Neuronal stem cell (in vitro differentiated cells): ENCODE measurements at places on chromosomes 12 and 14.

DNA sequence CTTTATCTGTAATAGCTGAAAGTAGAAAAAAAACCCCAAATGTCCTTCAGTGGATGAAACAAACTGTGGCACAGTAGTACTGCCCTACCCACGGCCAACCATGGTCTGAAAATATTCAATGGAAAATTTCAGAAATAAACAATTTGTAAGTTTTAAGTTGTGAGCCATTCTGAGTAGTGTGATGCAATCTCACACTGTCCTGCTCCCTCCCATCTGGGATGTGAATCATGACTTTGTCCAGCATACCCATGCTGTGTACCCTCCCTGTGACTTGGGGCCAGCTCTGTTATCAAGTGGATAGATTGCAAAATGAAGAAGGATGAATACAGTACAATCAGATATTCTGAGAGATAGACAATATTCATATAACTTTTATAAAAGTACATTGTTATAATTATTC lies 106.2 kb downstream of the SMOC1 start:
- no peak overlapping the region for H3K27ac ChIP-seq
- no peak overlapping the region for H3K4me3 ChIP-seq
- H3K27me3 ChIP-seq, result no peaks in the 10 kb centered on the region
- peaks cover 46% of the 10 kb centered on the region for H3K36me3 ChIP-seq

DNA sequence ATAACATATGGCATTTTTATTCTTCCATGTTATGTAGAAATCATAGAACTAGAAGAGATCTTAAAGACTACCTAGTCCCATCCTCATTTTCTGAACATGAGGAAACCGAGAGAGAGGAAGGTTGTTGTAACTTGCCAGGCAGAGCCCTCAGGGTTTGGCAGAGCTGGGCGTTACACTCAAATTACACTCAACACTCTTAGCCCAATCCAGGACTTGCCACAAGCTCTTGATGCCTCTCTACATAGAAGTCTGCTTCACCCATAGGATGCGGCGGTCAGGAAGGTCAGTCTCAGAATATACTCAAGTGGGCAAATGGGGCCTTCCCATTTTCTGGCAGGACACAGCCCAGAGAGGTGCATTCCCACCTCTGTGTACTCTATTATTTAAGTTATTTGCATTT lies 208.1 kb downstream of the ZFP36L1 start:
- no peaks in the 10 kb centered on the region for H3K36me3 ChIP-seq
- H3K4me3 ChIP-seq, result no peak overlapping the region
- H3K4me1 ChIP-seq, result peaks cover 38% of the 10 kb centered on the region
- DNase-seq, result no peak
- H3K27ac ChIP-seq, result peak overlapping the region; percentile 34
- H3K27me3 ChIP-seq, result no peaks in the 10 kb centered on the region

DNA sequence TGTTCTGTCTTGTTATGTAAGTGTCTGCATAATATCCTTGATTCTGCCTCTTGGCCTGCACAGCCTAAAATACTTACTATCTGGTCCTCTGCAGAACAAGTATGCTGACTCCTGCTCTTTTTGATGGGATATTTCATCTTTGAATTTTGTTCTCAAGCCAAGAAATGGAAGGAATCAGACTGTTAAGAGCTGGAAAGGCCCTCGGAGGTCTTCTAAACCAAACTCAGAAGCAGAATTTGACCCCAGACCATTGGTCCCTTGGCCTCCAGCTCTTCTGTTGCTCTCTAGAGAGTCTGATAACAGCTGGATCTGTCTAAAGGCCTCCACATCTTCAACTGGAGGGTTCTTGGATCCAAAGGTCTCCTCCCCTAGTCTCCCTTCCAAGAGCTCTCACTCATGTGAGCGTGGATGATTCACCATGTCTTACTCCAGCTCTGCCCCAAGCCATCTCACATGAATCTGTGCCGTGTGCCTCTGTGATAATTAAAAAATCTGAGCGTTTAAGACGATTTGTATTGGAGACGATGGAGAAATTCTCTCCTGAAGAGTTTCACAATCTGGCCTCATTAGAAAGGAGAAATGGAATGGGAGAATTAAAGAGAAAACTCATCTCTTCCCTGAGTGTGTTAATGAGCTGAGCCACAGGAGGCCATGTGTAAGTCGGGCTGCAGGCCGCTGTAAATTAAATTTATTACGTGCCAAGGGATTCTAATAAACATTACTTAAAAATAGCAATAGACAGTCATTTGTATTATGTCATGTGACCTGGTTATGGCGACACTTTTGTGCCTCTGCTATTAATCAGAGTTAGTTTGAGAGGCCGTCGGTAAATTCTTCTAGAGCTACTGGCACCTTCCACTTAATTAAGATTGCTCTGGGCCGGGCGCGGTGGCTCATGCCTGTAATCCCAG lies 15.4 kb upstream of the PRIMA1 start:
- no peaks in the 10 kb centered on the region for H3K36me3 ChIP-seq
- no peak overlapping the region for H3K4me3 ChIP-seq
- DNase-seq, result no peak
- no peaks in the 10 kb centered on the region for H3K4me1 ChIP-seq

- H3K27ac ChIP-seq, result no peak overlapping the region
- H3K27me3 ChIP-seq, result no peaks in the 10 kb centered on the region
- no peak overlapping the region for H3K4me3 ChIP-seq
- no peak for DNase-seq
Observed at GRCh38 chr12:56574210-56574609, 52.6 kb downstream of the RBMS2 start.

DNA sequence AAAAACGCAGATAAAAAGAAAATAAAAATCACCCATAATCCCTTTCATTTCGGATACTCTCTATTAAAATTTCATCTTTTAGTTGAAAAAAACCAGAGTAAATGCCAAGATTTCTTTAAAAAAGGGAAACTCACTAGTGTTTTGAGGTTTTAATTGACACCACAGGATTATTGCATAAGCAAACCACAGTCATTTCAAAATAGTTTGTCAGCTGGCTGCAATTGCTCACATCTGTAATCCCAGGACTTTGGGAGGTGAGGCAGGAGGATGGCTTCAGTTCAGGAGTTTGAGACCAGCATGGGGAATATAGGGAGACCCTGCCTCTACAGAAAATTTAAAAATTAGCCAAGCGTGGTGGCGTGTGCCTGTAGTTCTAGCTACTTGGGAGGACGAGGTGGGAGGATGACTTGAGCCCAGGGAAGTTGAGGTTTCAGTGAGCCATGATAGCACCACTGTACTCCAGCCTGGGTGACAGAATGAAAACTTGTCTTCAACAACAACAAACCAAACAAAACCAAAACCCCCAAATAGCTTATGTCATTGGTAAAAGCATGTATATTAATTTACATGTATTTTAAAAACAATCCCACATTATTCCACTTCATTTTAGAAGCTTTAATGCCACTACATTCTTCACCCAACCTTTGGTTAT lies 48.8 kb downstream of the SYNE2 start:
- no peaks in the 10 kb centered on the region for H3K27me3 ChIP-seq
- no peak for DNase-seq
- H3K27ac ChIP-seq, result no peak overlapping the region

DNA sequence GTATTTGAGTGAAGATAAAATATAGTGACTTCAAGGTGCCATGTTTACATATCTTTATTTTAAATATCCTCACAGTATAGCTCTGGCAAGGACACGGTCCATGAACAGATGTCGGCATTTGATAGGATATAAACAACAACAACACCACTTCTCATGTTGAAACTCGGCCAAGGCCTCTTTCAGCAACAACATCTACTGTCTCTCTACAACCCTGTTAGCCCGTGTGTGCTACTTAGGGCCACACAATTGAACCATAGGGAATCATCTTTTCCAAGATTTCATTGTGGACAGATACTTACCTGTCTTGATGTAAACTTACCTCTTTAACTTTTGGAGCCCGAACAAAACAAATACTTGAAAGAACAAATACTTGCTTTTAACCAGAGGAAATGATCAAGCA lies 168.7 kb upstream of the SSTR1 start:
- DNase-seq, result no peak
- H3K4me1 ChIP-seq, result no peaks in the 10 kb centered on the region

- no peaks in the 10 kb centered on the region for H3K27me3 ChIP-seq
- no peaks in the 10 kb centered on the region for H3K36me3 ChIP-seq
- H3K4me3 ChIP-seq, result no peak overlapping the region
- H3K4me1 ChIP-seq, result no peaks in the 10 kb centered on the region
Observed at GRCh38 chr14:24606297-24606696, 3.2 kb downstream of the GZMH start.

GRCh38 chr14:88305528-88306322 lies 17.3 kb downstream of the KCNK10 start:
- H3K4me1 ChIP-seq, result peaks cover 6% of the 10 kb centered on the region
- no peak for DNase-seq
- H3K27me3 ChIP-seq, result no peaks in the 10 kb centered on the region

DNA sequence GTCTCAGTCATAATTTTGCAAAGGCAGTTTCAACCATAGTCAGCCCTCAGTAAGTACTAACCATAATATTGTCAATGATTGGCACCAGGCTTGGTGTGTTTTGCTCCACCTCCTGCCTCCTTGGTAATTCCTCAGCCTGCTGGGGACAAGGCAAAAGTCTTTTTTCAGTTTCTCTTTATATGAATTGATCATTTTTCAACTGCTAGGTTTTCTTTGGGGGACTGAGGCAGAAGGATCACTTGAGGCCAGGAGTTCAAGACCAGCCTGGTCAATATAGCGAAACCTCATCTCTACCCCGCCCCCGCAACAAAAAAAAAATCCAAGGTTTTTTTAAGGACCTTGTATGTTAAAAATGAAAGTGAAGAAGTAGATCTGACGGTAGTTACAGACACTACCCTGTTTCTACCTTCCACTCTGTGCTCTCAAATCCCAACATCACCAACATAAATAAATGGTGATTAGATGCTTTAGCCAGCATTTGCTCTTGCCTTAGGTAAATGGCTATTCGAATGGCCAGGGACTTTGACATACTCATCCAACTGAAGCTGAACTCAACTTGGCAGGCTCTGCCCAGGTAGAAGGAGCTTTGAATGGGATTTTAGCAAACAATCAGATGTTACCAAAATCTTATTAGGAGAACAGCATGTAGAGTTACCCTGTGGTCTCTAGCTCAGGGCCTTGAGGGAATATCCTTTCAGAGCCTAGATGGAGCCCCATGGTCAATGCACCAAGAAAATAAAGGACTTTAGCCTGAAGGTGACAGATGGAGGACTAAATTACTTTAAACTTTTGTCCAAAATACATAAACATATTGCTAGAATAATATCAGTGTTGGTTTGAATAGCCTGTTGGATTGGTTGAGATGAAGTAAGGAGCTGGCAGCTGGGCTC lies 126.9 kb upstream of the AMIGO2 start:
- no peak for DNase-seq
- H3K4me3 ChIP-seq, result no peak overlapping the region
- no peak overlapping the region for H3K27ac ChIP-seq
- no peaks in the 10 kb centered on the region for H3K27me3 ChIP-seq

DNA sequence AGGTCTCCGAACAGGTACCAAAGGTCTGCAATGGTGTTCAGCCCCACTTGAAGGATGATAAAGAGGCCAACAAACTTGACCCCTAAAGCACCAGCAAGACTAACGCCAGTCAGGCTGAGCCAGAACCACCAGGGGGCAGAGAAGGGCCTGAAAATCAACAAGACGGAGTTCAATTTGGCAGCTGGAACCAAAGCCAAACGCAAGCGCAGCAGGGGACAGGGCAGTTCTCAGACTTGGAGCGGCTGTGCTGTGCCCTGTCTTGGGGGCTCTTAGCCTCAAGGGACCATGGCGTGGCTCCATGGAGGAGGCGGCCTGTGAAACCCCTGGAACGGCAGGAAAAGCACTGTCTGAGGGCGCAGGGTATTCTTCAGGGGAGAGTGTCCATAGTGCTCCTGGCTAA lies 19.6 kb downstream of the POMT2 start:
- peak; percentile 66 for DNase-seq
- peaks cover 96% of the 10 kb centered on the region for H3K36me3 ChIP-seq

DNA sequence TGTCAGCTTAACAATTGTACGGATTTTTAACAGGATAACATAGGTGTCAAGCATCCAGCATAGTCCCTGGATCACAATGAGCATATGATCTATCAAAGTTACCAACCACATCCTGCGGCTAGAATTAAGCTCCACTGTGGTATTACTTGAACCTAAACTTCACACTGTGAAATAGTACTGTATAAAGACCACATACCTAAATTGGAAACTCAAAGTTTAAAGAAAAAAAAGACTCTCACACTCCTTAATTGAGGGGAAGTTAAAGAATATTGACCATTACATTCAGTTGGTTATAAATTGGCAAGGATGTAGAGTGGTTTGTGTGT lies 133.0 kb upstream of the PZP start:
- H3K4me1 ChIP-seq, result no peaks in the 10 kb centered on the region
- no peaks in the 10 kb centered on the region for H3K27me3 ChIP-seq
- H3K36me3 ChIP-seq, result peaks cover 6% of the 10 kb centered on the region

DNA sequence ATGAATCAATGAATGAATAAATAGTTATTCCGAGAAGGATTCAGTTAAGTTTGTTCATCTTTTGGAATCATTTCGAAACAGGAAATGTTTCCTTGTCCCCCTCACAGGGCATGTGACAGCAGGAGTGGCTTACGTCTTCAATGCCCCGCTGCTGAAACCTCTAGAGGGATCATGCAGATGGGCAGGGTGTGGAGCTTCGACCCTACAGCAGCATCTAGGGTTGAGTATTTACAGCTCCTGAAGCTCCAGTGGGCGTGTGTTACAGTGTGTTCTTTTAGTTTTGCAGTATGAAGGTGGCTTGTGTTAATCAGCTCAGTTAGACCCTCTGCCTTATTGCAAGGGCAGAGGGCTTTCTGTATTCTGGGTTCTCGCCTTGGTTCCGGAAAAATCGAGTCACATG lies 2.6 kb downstream of the NAV3 start:
- H3K4me3 ChIP-seq, result no peak overlapping the region
- no peaks in the 10 kb centered on the region for H3K27me3 ChIP-seq
- no peak overlapping the region for H3K27ac ChIP-seq
- no peaks in the 10 kb centered on the region for H3K36me3 ChIP-seq
- no peak for DNase-seq

- no peak overlapping the region for H3K4me3 ChIP-seq
- no peaks in the 10 kb centered on the region for H3K27me3 ChIP-seq
- H3K4me1 ChIP-seq, result no peaks in the 10 kb centered on the region
Observed at GRCh38 chr14:69582829-69583228, 8.2 kb upstream of the CCDC177 start.

DNA sequence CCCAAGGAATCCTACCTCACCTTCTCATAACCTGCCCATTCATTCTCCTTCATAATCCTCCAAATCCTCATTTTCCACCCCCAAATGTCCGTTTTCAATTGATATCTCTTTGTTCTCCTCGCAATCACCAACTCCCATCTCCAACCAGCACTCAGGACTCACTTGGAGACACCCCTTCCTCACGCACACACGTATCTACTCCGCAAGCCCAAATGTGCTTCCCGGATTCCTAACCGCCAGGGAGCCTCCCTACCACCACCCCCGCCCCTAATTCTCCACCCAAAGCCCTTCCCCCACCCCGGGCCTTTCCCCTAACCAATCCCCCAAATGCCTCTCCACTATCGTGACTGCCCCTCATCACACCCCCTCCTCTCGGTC lies 304 bp downstream of the KCTD10 start:
- H3K4me1 ChIP-seq, result peaks cover 2% of the 10 kb centered on the region
- peak overlapping the region; percentile 92 for H3K4me3 ChIP-seq
- H3K27me3 ChIP-seq, result no peaks in the 10 kb centered on the region
